ENCODE measurements at places on chromosomes 7 and 10.

DNA sequence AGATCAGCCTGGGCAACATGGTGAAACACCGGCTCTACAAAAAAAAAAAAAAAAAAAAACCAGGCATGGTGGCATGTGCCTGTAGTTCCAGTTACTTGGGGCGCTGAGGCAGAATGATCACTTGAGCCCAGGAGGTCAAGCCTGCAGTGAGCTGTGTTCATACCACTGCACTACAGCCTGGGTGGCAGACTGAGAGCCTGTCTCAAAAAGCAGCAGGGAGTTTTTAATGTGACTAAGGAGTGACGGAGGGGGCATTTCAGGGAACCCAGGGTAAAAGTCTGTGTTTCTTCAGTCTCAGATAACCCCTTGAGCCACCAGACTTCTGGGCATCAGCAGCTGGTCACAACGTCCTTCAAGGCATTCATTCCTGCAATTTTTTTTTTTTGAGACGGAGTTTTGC is 2.2 kb upstream of the C10orf95 start:
- DNase-seq = no peak

DNA sequence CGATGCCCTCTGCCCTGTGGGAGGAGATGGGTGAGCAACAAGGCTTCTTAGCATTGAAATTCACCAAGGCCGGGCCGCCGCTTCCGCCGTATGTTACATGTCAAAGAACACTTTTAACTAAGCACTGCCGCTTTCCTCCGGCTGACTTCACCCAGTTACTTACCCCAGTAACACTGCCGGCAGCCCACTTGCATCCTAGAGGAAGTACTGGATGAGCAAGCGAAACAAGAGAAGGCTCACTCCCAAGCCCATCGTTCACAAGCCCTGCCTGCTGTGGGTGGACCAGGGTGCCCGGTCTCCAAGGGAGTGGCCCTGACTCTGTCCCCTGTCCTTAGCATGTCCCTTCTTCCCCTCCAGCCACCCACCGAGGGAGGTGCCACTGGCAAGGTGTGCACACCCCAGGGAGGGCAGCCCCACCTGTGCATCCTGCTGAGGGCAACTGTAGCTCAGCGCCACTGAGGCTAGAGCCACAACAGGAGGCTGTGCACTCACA is 73.1 kb upstream of the EBF3 start:
- no peak for DNase-seq

DNA sequence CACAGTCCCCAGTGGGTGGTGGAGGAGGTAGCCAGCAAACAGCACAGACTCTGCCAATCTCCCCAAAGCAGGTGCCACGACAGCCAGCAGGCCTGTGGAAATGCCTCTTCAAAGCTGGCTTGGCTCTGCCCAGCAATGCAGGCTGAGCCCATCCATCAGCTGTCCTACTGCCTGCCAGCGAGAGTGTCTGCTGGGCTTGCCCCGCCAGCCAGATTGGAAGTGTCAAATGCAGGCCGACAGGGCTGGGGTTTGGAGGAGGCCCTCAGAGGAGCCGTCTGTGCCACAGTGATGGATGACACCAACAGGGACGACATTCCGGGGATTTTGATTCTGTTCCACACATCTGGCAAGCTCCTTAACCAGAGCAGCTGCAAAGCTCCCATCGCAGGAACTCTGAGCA is 16.7 kb downstream of the HABP2 start:
- no peak for DNase-seq

GRCh38 chr7:105875505-105875904 is 894 bp downstream of the ATXN7L1 start:
- DNase-seq = no peak

GRCh38 chr7:70695795-70696083 is 436.2 kb upstream of the GALNT17 start:
- no peak for DNase-seq

GRCh38 chr10:100980711-100981110 is 6.6 kb downstream of the MRPL43 start:
- no peak for DNase-seq

DNA sequence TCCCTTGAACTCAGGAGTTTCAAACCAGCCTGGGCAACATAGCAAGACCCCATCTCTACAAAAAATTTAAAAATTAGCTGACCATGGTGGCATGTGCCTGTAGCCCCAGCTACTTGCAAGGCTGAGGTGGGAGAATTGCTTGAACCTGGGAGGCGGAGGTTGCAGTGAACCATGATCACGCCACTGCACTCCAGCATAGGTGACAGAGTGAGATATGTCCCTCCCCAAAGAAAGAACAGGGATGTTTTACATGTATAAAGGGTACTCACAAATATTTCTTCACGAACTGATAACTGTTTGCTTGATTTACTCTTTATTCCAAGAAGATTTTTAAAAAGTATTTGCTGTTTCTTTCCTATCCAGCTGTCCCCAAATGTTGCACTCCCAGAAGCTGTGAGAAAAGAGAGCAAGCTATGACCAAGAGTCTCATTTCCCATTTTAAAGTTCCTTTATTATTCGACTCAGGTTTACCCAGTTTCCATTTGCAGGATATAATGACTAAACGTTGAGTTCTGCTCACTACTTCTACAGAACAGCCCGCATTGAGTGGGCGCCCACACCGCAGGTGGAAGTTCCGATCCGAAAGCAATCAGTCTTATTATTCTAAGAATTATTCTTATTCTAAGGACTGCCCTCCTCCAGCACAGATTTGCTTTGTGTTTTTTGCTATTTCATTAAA is 90.7 kb downstream of the APBB1IP start:
- DNase-seq = no peak

- no peak for DNase-seq
Observed at GRCh38 chr7:46133072-46133471, 212.0 kb upstream of the IGFBP3 start.

GRCh38 chr7:96449094-96449493 is 127.2 kb upstream of the SLC25A13 start:
- no peak for DNase-seq

DNA sequence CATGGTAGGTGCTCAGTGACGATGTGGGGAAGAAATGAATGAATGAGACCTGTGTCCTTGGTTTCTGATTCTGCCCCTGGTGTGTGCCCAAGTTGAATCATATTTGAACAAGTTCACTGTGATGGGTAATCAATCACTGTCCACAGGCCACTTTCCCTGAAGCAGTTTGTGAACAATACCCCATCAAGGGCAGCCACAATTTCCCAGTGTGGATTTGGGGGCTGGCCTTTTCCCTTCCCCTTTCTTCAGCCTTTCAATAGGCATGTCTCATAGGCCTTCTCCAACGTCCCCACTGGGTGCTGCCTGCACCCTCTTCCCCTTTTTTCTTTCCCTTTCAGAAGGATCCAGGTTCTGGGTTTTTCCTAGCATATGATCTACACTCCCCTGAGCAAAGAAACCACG is 64.7 kb downstream of the CREB5 start:
- peak; percentile 58 for DNase-seq

DNA sequence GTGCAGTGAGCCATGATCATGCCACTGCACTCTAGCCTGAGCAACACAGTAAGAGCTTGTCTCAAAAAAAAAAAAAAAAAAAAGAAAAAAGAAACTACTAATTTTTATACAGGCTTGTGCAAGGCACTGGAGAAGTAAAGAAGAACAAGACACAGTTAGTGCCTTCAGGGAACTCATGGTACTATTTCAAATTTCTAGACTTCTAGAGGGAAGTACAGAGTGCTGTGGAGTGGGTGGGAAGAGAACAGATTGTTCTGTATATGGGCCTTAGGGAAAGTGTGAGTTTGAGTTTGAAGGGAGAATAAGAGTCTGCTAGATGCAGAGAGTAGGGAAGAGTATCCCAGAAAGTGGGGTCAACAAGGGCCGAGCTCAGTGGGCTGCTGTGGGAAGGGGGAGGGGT is 234.8 kb downstream of the PHTF2 start:
- no peak for DNase-seq

GRCh38 chr7:68203251-68203650 is 1206.6 kb downstream of the TYW1 start:
- no peak for DNase-seq

GRCh38 chr10:6396652-6397051 is 183.4 kb downstream of the PRKCQ start:
- no peak for DNase-seq

DNA sequence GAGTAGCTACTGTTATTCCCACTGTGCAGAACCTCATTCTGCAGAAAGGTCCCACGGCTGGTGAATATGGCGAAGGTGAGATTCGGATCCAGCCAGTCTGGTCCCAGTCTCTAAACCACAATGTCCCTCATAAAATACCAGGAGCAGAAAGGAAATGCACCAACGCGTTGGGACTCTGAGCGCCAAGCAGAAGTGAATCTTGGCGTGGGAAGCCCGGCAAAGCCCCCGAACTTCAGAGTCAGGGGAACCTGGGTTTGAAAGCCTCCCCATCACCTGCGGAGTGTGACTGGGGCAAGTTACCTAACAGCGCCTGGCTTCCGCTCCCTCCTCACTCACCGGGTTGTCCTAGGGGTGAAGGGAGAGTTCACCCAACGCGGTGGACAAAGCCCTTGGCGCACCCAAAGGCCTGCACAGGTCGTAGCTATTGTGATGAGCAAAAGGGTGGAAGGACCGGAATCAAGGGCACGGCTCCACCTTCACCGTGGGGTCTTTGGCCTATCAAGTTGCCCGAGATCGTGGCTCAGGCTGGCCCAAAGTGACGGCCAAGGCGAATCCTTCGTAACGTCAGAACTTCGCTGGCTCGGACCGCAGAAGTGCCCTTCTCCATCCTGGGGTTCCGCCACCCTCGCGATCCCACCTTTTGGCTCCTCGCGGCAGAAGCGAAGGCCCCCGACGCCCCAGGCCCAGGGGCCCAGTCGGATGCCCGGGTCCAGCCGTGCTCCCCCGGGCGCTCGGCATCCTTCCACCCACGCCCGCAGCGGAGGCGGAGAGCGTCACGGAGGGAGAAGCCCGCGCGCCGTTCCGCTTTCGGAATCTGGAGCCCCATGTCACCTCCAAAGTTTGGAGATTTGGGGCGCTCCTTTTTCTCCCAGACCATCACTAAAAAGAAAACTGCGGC is 811 bp downstream of the RGS10 start:
- DNase-seq = no peak

Measured in COLO829 (cell line).